ENCODE measurements at places on chromosomes 11 and 22.

- DNase-seq, result peak; percentile 67
Observed at GRCh38 chr11:114317787-114318137, 21.6 kb downstream of the NNMT start.

- DNase-seq, result no peak
Observed at GRCh38 chr11:126837581-126837980, 163.0 kb downstream of the KIRREL3 start.

DNA sequence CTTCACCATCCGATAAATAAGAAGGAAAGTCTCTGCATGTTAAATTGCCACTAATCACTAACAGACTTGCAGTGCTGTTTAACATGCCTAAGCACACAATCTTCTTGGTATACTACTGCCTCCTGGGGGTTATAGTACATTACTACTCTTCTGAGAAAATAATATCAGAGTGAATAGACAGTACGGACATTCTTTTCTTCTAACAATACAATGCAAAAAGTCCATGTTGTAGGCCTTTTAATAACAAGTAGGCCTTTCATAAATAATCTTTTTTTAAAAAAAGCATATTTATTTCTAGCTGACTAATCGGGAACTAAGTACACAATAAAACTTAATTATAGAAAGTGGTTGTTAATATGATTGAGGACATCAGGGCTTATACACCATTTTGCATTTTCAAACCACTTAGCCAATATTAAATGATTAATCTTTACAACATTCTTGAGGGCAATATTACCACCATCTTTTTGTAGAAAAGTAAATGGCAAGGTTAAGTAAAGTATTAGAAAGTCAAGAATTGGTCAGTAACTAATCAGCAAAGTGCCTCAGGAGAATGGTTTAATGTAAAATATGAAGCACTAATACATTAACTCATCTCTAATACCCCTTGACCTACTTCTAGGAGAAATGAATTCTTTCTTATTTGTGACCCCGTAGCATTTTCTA is 84.7 kb downstream of the TTC28 start:
- peak; percentile 72 for DNase-seq

DNA sequence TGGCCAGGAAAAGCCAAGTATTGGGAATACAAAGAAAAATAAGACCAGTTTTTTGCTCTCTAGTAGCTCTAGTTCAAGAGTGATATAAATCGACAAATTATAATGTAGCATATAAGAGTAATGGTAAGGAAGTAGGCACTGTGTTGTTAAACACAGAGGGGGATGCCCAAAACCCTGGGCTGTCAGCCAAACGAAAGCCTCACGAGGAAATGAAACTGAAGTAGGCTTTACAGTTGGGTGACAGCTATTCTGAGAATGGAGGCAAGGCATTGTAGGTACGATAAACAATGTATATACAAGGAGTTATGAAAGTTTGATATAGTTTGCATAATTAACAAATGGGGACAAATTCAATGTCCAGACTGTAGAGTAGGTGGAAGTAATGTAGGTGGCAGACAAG is 176.4 kb downstream of the FAM181B start:
- DNase-seq, result no peak

DNA sequence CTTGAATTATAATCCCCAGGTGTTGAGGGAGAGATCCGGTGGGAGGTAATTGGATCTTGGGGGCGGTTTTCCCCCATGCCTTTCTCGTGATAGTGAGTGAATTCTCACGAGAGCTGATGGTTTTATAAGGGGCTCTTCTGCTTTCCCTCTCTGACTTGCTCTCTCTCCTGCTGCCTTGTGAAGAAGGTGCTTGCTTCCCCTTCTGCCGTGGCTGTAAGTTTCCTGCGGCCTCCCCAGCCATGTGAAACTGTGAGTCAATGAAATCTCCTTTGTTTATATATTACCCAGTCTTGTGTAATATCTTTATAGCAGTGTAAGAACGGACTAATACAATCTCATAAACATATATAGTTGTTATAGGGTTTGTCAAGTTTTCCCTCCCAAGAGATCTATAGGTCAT is 32.8 kb downstream of the KCNE3 start:
- peak; percentile 5 for DNase-seq

DNA sequence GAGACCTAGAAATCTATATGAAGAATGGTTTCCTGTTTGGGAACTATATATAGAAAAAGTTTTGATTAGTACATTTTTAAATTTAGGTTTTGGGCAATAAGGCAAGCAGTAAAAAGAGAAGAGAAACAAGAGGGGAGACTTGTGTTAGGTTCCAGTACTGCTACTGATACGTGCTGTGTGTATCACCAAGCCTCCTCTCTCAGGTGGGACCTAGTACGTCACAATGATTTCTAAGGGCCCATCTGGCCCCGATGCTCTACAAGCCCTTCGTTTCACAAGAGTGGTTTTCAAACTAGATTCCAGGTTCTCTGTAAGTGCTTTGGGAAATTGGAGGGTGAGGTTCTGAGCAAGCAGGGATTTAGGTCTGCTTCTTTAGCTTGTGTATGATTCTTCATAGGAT is 39.2 kb downstream of the USP35 start:
- no peak for DNase-seq

DNA sequence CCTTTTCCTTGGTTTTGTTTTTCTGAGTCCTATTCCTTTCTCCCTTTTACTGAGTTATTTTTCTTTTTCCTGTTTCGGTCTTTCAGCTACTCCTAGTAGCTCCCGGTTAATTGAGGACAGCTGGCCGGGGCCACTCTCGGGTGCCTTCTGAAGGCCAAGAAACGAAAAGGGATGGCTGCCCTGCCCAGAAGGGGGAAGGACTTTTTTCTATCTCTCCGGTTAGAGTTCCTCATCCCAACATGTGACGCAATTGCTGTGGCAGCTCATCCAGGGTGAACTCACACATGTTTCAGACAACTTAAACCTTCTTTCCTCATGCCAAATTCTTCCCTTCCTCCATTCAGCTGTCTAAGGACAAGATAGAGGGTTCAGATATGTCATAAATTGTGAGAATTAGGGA is 83.6 kb downstream of the PIWIL4 start:
- DNase-seq, result peak; percentile 94

DNA sequence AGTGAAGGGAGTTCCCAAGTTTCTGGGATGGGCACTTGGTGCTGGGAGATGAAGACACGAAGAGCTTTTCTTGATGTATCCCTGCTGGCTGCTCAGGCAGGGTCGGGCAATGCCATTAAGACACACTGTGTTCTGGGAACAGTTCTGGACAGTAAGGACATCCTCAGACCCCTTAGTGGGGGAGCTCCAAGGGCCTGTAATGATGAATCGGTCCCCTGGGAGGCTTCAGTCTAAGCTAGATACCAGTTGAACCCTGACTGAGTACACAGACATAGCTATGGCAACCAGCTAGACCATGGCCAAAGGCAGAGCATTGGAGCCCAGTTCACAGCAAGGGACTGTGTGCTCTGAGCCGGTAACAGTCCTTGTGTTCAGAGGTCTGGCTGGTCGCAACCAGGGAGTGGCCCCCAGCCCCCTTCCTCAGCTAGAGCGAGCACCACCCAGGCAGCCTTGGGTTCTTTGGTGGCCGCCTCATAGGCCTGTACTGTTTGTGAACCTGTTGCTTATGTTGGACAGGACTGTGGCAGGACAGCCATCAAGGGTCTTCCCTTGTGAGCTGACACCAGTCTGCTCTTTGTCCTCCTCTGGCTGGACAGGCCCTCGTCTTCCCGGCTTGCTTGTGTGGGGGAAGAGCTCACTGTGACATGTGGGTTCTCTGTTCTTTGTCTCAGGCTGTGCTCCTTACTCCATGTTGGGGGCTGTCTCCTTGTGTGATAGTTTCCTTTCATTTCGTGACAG is 25.0 kb downstream of the MED15 start:
- DNase-seq, result no peak

- DNase-seq, result no peak
Observed at GRCh38 chr11:2996976-2997375, 4.8 kb upstream of the NAP1L4 start.

- no peak for DNase-seq
Observed at GRCh38 chr11:120594746-120595145, 83.2 kb downstream of the GRIK4 start.

- DNase-seq, result no peak
Observed at GRCh38 chr11:12029119-12029518, 20.7 kb upstream of the DKK3 start.

DNA sequence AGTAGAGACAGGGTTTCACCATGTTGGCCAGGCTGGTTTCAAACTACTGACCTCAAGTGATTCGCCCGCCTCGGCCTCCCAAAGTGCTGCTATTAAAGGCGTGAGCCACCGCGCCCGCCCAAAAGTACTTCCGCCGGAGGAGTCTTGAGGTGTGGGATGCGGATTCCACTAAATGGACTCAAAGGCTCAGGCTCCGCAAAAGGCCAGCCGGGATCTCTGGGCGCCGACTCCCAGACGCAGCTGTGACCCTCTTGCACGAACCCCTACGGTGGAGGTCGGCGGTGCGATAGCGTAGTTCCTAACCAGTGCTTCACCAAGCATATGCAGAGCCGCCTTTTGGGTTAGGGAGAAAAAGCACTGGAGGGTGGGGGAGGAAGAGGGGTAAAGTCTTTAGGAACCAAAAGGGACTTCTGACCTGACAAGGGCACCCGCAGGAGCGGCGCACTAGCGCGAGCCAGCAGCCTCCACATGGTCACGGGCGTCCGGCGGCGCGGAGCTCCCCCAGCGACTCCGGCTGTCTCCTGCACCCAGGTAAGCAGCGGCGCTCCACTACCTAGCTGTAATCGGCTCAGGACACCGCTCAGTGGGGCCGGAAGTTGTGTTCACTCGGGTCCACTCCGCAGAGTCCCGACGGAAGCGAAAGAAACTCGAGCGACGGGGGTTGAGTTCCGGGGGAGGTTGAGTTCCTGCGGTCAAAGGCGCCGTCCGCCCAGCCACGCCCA is at the start of gene MRPL16:
TSS of gene MRPL16 (minus strand) at position 590 of the 722 bp plus-strand sequence. CDS start at position 470, 120 bp downstream.
- peak; percentile 82 for DNase-seq

GRCh38 chr11:130389335-130389935 is 39.0 kb downstream of the ADAMTS8 start:
- no peak for DNase-seq

DNA sequence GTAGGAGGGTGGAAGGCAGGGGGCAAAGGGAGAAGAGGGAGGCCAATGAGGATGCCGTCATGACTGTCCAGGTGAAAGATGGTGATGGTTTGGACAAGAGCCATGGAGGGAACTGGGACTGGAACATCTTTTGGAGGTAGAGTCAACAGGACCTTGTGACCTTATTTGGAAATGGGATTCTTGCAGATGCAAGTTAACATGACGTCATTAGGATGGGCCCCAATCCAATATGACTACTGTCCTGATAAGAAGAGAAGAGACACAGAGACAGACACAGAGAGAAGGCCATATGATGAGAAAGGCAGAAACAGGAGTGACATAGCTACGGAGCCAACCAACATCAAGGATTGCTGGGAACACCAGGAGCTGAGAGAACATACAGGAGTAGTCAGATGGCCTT is 31.0 kb upstream of the ISX start:
- DNase-seq, result no peak

- DNase-seq, result no peak
Observed at GRCh38 chr11:128334311-128335044, 252.9 kb downstream of the ETS1 start.

GRCh38 chr11:8593935-8594909 is at the start of gene STK33:
Gene STK33 (minus strand): TSS chr11:8594228. CDS start chr11:8474905, 119,323 bp downstream.
- DNase-seq, result peak; percentile 31

GRCh38 chr11:11993839-11994238 is 14.6 kb downstream of the DKK3 start:
- peak; percentile 97 for DNase-seq

- DNase-seq, result peak; percentile 32
Observed at GRCh38 chr11:107716884-107717532, 5.2 kb upstream of the SLN start.

- no peak for DNase-seq
Observed at GRCh38 chr11:121472312-121472711, 19.5 kb upstream of the SORL1-AS1 start.

DNA sequence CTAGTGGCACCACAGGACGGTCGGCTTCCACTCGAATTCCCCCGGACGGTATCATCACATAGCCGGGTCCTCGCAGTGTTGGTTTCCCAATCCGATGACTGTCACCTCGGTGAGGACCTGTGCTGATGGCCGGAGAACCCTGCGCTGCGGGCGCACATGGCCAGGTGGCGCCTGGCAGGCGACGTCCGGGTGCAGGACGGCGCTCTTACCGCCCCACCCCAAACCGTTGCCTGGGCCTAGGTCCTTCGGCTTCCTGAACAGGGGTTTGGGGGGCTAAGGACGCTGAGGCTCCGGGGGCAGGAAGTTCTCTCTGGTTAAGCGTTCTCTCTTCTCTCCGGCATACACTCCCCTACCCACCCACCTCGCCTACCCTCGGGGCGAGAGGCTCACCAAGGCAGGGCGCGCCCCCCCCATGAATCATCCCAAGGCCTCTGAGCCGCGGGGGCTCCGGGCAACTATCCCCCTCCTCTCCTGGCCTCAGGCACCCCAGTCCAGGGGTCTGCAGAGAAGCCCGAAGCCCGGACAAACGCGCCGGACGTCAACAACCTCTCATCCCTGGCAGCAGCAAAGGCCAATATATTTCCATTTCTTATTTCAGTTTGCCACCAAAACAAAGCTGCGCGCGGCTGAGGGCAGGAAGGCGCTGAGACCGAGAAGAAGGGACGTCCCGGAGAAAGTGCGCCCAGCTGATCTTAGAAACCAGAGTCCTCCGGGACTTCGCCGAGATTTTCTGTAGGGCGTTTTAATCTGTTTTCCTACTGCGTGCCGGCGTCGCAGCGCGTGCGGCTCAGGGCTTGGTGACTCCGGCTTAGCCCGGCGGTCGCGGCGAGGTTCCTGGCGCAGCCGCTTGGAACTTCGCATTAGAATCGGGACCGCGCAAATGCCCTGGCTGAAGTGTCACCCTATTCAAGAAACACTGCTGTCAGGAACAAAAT is 5.6 kb downstream of the ALX4 start:
- DNase-seq, result peak; percentile 63

GRCh38 chr11:71988050-71988449 is 10.7 kb upstream of the IL18BP start:
- DNase-seq, result peak; percentile 93

DNA sequence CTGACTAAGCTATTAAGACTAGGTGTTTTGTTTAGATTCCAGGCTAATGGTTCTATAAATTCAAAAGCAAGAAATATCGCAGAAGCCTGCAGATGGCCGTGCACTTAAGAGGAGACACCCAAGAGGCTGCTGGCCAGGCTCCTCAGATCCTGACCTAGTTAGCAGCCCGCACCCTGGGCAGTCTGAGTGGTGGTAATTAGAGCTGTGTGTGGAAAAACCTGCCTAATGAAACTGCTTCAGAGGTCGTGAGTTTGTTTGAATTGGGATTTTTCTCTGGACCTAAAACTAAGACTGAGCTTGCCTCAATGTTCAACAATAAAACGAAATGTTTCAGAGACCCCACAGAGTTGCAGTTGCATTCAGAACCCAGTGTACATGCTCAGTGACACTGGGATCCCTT is 627.7 kb downstream of the OPCML start:
- no peak for DNase-seq

- DNase-seq, result no peak
Observed at GRCh38 chr11:108369064-108369463, 98.3 kb downstream of the C11orf65 start.
